ENCODE measurements at places on chromosomes 6 and 20.

DNA sequence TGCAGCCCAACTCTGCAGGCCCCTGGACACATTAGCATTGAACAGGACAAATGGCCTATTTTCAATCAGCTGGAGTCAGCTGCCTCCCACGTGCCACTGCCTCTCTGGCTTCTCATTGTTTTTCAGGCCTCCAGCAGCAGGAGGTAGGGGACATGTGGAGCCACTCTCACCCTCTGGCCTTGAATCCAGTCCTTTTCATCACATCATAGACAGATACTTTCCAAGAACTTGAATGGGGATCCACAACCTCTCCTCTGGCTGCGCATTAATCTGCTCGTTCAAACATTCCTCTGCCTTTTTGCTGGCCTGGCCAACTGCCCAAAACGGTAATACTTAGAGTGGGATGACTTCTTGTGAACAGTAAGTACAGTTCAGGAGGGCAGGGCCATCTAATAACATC, 592.3 kb downstream of the PKHD1 start:
- no peaks in the 10 kb centered on the region for H3K4me1 ChIP-seq
- no peak for DNase-seq
- no peak overlapping the region for H3K27ac ChIP-seq
- no peak overlapping the region for H3K4me3 ChIP-seq
- H3K27me3 ChIP-seq: no peaks in the 10 kb centered on the region

GRCh38 chr20:61037498-61037897, 214.6 kb upstream of the CDH4 start:
- no peaks in the 10 kb centered on the region for H3K36me3 ChIP-seq
- no peak for DNase-seq
- no peaks in the 10 kb centered on the region for H3K4me1 ChIP-seq
- H3K4me3 ChIP-seq: no peak overlapping the region
- H3K27me3 ChIP-seq: no peaks in the 10 kb centered on the region

DNA sequence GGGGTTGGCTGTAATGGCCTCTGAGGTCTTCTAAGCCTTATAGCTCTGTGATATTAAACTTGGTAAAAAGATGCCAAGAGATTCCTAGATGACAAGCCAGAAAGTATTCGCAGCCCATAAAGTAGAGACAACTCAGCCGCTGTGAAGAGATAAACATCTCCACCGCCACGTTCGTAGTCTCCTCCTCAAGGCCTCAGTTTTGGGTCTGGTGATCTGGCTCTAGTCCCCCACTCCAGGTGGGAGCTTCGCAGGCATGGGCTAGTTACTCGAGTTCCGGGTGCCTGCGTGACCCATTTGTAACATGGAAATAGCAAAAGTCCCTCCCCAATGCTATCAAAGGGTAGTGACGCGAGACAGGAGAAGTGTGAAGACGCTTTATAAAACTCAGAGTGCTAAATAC, 28.3 kb upstream of the AFDN start:
- H3K4me3 ChIP-seq: no peak overlapping the region
- H3K4me1 ChIP-seq: peaks cover 13% of the 10 kb centered on the region
- H3K27ac ChIP-seq: peak overlapping the region; percentile 13
- H3K36me3 ChIP-seq: no peaks in the 10 kb centered on the region
- H3K27me3 ChIP-seq: no peaks in the 10 kb centered on the region

DNA sequence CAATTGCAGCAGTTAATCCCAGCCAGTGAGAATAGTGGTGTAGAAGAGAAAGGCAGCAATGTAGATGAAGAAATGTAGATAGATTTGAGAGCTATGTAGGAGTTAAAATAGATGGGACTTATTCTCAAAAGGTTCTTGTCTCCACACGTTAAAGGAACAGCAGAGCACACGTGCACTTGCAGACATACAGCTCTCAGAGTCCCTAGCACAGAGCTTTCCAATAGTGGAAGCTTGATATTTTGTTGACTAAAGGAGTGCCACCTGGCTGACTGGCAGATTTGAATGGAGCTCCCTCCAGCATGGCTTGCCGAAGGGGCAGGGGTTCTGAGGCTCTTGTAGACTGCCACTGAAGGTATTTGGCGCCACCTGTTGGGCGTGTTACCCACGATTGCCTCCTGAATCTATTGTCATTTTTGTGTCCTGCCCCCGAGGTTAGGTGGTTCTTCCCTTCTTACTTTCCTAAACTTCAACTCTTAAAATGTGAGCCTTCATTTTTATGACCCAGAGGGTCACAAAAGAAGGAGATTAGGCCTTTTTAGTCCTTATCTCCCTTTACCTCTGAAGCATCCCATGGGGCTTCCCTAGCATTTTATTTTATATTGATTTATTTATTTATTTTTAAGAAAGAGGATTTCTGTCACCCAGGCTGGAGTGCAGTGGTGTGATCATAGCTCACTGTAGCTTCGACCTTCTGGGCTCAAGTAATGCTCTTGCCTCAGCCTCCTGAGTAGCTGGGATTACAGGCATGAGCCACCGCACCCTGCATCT, 16.4 kb downstream of the BRD2 start:
- no peaks in the 10 kb centered on the region for H3K27me3 ChIP-seq
- H3K36me3 ChIP-seq: peaks cover 16% of the 10 kb centered on the region
- no peak overlapping the region for H3K27ac ChIP-seq
- no peak overlapping the region for H3K4me3 ChIP-seq

DNA sequence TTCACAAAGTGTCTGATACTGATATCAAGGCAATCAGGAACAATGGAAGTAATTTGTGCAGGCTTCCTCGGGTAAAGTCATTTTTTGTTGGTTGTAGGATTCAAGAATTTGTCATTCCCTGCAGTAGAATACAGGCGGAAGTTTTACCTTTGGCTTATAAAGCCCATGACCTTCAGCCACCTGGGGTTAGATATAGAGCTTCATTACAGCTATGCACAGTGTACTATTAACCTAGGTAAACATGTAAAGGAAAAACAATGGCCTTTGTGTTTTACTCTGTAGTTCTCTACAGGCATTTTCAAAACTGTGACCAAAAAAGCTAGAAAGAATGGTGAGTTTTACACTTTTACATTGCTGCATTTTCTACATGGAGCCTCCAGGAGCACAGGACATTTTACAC, 114.9 kb downstream of the NRSN1 start:
- H3K27ac ChIP-seq: no peak overlapping the region
- DNase-seq: no peak
- no peaks in the 10 kb centered on the region for H3K27me3 ChIP-seq
- no peaks in the 10 kb centered on the region for H3K36me3 ChIP-seq
- no peak overlapping the region for H3K4me3 ChIP-seq
- H3K4me1 ChIP-seq: no peaks in the 10 kb centered on the region

GRCh38 chr6:111754423-111754822, 118.8 kb downstream of the FYN start:
- DNase-seq: no peak
- no peak overlapping the region for H3K27ac ChIP-seq
- H3K4me1 ChIP-seq: peaks cover 5% of the 10 kb centered on the region
- no peak overlapping the region for H3K4me3 ChIP-seq
- H3K36me3 ChIP-seq: peaks cover 2% of the 10 kb centered on the region

DNA sequence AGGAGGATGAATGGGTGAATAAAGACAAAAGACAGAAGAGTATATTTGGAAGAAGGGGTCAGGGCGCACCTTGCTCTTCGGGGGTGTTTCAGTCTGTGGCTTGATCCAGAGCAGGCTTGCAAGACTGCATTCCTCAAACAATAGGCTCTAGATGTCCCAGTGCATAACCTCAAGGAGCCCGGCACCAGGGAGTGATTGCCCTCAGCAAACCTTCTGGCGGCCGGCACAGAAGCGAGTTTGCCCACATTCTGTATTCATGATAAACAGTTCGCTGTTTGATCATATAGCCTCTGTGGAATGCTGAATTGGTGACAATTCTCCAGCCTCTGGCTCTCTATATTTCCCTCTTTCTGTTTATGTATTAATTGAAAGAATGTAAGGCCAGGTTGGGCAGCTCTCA, 29.7 kb upstream of the HLA-DRB5 start:
- no peak overlapping the region for H3K27ac ChIP-seq
- H3K4me3 ChIP-seq: no peak overlapping the region
- no peaks in the 10 kb centered on the region for H3K27me3 ChIP-seq

DNA sequence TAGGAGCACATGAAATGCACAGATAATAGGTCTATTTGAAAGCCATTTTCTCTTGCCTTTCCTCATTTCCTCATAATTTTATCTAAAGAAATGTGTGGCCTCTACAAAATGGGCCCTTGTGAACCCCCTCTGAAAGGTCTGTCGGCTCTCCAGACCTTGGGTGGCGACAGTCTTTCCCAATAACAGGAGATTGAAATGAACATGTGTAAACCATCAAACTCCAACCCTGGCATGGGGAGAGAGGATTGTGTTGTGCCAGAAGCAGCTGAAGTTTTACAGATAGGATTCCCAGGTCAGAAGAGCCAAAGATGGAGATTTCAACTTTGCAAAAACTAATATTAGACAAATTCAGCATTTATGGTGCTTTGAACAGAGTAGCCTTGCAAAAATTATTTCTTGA, 277.1 kb upstream of the ECI2 start:
- DNase-seq: no peak
- no peak overlapping the region for H3K4me3 ChIP-seq
- no peaks in the 10 kb centered on the region for H3K4me1 ChIP-seq
- H3K27ac ChIP-seq: no peak overlapping the region
- no peaks in the 10 kb centered on the region for H3K36me3 ChIP-seq

DNA sequence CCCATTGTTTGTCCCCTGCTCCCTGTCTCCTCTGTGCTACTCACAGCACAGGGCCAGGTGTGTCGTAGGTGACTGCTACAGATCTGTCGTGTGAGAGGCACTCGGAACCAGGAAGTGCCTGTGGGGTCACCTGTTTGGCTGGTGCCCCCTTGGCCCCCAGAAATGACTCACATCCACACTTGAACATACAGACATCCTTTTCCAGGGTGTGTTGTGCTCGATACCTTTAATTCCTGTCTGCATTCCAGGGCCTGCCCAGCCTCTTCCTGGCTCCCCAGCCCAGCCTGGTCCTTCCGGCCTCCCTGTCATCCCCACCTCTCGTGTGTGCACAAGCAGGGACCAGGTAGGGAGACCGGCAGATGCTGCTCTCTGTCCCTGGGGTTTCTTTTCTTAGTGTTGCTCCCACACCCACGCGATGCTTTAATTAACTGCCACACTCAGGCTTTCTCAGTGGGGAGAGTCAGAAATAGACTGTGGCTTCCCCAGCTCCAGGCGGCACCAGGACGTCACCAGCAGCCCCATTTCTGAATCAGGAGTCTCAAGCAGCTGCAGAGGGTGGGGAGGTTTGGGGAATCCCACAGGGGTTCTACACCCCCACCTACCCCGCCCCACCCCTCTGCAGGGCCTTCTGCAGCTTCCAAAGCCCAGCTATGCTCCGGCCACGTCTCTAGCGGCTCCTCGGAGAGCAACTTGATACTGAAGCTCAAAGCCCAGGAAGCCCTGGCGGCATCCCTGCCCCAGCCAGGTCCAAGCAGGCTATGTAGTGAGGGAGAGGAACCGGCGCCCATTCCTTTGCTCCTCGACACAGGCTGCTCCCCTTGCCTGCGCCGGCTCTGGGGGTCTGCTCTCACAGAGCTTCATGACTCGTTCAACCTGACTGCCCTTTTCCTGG, 102.2 kb downstream of the SYCP2 start:
- H3K4me1 ChIP-seq: peaks cover 10% of the 10 kb centered on the region
- H3K27ac ChIP-seq: no peak overlapping the region
- DNase-seq: no peak
- H3K4me3 ChIP-seq: no peak overlapping the region

DNA sequence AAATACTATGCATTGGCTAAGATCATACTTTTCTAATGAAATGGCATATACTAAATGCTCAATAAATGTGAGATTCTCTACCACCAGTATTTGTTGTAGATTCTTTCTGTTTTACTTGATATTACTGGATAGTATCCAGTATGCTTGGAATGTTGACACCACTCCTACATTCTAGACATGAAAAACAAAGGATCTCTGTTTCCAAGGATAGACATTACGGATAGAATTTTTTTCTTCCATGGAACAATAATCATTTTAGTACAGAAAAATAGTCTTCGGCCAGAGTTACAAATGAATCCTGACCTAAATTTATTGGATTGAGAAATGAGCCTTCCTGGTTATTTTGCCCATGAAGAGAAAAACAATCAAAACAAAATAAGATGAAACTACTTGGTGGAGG, 258.2 kb upstream of the NT5E start:
- no peak overlapping the region for H3K4me3 ChIP-seq
- H3K36me3 ChIP-seq: no peaks in the 10 kb centered on the region
- H3K27me3 ChIP-seq: no peaks in the 10 kb centered on the region
- no peak for DNase-seq
- H3K4me1 ChIP-seq: no peaks in the 10 kb centered on the region
- no peak overlapping the region for H3K27ac ChIP-seq

DNA sequence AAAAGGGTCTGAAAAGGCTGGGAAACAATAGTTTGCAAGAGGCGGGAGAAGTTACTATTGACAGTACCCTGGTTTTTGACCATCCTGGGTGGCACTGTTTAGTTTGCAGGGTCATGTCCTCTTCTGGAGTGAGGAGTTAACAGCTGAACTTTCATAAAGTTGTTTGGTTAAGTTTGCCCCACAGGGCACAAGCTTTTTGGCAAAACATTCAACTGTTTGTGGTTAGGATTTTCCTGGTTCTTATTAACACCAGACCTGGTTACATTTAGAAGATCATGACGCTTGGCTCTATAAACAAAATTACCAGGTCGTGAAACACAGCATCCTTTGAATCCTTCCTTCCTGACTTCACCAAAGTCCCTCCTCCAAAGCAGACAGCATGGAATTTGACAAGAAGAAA, 106.1 kb downstream of the RIN2 start:
- H3K36me3 ChIP-seq: no peaks in the 10 kb centered on the region
- H3K27me3 ChIP-seq: no peaks in the 10 kb centered on the region
- DNase-seq: no peak
- H3K27ac ChIP-seq: no peak overlapping the region
- H3K4me1 ChIP-seq: no peaks in the 10 kb centered on the region

DNA sequence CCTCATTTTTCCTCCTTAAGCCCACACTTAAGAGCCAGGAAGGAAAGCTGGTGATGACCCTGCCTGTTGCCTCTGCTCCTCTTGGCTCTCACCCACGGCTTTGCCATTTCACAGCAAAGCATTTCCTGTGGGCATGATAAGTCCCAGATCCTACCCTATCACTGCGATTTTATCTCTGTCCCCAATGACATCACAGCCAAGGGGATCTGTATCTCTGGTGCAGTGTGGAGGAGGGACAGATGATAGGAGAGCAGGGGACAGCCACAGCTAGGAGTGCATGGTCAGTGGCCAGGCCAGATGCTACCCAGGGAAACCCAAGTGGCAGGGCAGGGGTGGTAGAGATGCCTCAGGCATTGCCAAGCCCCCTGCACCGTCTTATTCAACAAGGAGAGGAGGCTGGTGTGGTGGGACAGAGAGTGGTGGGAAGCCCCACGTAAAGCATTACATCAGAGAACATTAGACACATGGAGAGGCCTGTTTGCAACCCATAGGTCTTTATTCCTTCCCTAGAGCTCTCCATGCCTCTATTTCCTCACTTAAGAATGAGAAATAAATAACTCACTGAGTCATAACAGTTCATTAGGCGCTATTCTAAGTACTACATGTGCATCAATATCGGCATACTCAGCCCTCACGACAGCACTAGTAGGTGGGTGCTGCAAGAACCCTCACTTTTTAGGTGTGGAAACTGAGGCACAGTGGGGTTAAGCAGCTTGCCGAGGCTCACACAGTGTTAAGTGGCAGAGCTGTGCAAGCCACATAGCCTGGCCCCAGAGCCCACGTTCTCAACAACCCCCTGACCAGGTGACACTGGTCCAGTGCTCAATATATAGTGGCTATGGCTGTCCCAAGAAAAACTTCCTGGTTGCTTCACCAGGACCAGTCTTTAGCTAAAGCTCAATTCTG, 4.6 kb downstream of the TFEB start:
- H3K4me1 ChIP-seq: peaks cover 19% of the 10 kb centered on the region
- H3K27ac ChIP-seq: no peak overlapping the region
- H3K27me3 ChIP-seq: no peaks in the 10 kb centered on the region
- DNase-seq: no peak
- no peaks in the 10 kb centered on the region for H3K36me3 ChIP-seq
- no peak overlapping the region for H3K4me3 ChIP-seq

Data from trophoblast cell (in vitro differentiated cells and primary cell).